ENCODE measurements at places on chromosomes 1 and 21.
A peak's percentile ranks its signal among the peaks of the same experiment; 100 is the strongest.

- peak; percentile 34 for DNase-seq
Measured at GRCh38 chr1:229342656-229343569, at the start of gene CCSAP. Gene CCSAP (minus strand): TSS chr1:229343047. CDS start chr1:229342465, 582 bp downstream.

- peak; percentile 40 for DNase-seq
Measured at GRCh38 chr1:182624577-182624976, 20.4 kb upstream of the RGS16 start.

DNA sequence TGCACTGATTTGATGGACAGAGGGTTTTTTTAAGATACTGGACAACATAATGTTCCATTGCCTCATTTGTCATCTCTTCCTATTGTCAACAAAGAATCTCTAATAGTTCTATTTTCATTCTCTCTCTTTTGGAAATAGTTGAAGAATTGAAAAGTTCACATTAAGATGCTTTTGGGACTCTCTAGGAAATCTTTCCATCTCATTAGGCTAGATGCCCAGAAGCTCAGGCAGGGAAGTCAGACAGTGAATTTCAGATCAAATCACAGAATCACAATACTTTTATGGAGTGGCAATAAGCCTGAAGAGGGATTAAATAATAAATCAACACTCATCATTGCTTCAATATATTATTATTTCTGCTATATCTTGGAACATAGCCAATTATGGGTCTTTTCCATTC lies 29.2 kb downstream of the NEGR1 start:
- DNase-seq, result no peak

GRCh38 chr1:195530961-195531360 lies 1077.3 kb downstream of the KCNT2 start:
- DNase-seq, result no peak

GRCh38 chr1:45508295-45509151 lies 8.4 kb downstream of the MMACHC start:
- no peak for DNase-seq

GRCh38 chr1:53560581-53561502 lies 101.6 kb downstream of the DMRTB1 start:
- no peak for DNase-seq

DNA sequence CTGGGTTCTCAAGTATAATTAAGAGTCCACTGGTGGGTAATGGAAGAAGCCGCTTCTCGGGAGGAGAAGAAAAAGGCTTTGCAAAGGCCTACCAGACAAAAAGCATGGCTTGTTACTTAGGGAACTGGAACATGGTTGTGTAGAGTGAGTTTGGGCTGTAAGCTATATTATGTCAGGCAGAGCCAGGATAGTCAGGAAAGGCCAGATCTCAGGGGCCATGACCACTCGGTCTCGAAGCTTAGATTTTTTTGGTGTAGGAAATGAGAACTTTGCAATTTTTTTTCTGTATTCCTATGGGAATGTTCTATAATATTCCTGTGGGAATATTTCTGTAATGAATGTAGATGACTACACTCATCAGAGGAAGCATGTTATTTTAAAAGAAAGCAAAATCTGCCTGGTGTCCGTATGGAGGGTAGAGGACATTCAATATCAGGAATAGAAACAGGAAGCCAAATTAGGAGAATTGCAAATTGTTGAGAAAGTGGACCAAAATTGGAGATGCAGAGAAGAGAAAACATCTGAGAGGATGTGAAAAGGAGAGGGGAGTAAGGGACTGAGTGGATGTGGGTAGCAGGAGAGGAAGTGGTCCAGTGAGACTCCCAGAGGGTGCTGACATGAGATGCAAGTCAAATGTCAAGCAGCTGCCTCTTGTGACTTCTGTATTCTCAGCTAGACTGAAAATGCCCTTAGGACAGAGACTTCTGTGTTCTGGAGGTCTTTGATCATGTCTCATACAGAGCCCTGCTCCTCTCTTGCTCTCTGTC lies 45.2 kb upstream of the HAO2 start:
- no peak for DNase-seq

DNA sequence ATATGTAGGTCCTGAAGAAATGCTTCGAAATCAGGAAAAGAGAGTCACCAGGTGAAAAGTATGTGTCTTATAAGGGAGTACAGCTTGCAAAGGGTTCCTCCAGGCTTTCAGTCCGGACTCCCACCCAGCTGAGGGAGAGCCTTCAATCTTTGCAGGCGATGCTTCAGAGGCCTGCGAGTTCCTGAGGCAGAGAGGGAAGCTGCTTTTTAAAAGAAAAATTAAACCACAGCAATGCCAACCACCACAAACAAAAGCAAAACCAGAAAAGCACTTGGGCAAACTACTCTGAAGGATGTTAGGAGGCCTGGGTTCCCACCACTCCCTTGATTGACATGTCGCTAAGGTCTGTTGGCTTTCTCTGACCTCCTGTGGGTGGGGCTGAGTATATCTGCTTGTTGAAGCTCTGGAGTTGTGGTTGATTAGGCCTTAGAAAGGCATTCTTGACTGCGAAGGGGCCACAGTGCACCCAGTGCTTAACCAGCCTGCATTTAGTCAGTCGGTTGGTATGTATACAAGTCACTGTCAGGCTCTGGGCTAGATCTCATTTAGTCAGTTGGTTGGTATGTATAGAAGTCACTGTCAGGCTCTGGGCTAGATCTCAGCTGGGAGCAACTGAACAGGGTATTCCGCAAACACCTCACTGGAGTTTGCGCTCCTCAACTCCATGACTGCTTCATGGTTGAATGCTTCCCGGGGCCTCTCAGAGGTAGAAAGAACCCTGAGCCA lies 1.2 kb downstream of the NIPAL3 start:
- peak; percentile 75 for DNase-seq

DNA sequence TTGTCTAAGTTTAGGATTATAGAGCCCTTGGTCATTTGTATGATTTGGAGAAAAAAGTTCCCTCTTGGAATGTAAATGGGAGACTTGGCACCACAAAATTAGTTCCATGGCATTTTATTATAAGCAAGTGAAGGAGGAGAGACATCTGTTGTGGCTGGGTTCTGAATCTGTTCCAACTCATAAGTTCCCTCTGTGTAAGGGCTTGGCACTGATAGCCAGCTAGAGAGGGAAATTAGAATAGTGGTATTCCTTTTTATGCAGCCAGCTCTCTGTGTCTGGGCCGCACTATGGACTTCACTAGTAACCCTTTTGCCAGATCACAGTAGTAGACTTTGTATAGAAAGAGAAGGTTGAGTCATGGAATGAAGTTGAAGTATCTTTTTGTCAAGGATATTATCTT lies 31.1 kb downstream of the GNAI3 start:
- no peak for DNase-seq

DNA sequence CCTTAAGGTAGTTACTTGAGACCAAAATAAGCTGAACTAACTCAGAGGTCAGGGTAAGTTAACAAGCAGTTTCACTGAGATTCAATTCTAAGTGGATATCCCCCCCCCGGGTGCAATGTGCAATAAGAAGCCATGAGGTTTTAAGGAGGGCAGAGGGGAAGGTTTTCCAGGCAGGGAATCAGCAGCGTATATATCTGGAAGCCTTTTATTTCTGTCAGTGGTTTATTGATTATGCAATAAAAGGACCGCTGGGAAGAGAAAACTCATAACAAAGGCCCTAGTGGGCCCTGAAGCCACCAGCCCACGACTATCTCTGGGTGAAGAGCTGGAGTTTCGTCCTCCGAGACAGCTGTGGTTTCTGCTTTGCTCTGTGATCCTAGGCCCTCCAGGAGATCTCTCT lies 53.1 kb upstream of the CTPS1 start:
- no peak for DNase-seq

GRCh38 chr21:45374826-45375455 lies 30.0 kb upstream of the COL18A1 start:
- no peak for DNase-seq

- DNase-seq, result no peak
Measured at GRCh38 chr1:54583307-54583686, 35.3 kb downstream of the ACOT11 start.

- peak; percentile 64 for DNase-seq
Measured at GRCh38 chr1:246893191-246893939, 38.4 kb downstream of the AHCTF1 start.

GRCh38 chr1:192538407-192539296 lies 36.9 kb upstream of the RGS1 start:
- DNase-seq, result peak; percentile 74

- DNase-seq, result no peak
Measured at GRCh38 chr21:17989780-17990179, 170.6 kb upstream of the C21orf91 start.

GRCh38 chr1:236228411-236228810 lies 53.3 kb downstream of the ERO1B start:
- no peak for DNase-seq

GRCh38 chr1:246779561-246780175 lies 55.5 kb downstream of the SCCPDH start:
- DNase-seq, result no peak

- DNase-seq, result no peak
Measured at GRCh38 chr1:195766709-195767108, 841.5 kb downstream of the KCNT2 start.

GRCh38 chr21:35197992-35198431 lies 148.9 kb upstream of the RUNX1 start:
- DNase-seq, result no peak

GRCh38 chr1:208234721-208235120 lies 9.5 kb downstream of the PLXNA2 start:
- DNase-seq, result no peak

DNA sequence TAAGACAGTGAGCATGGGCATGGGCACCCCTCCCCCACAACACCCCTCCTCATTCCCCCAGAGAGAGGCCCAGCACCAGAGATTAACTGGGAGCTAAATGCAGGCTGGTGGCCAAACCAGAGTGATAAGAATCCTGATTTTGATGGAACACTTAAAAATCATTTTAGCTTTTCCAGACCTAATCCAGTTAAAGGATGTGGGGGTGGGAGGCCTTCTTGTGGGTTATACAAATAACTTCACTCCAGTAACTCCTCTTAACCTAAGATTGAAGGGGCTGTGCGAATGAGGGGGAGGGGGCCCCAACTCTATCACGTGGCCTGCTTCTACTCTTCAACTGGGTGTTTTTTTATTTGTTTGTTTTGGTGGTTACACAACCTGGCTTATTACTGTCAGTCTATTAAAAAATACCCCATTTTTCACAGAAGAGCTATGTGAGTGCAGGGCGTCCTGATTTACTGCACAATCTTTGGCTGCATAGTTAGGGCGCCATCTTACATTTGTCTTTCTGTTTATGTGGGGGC lies 398.1 kb upstream of the LYPLAL1 start:
- no peak for DNase-seq

DNA sequence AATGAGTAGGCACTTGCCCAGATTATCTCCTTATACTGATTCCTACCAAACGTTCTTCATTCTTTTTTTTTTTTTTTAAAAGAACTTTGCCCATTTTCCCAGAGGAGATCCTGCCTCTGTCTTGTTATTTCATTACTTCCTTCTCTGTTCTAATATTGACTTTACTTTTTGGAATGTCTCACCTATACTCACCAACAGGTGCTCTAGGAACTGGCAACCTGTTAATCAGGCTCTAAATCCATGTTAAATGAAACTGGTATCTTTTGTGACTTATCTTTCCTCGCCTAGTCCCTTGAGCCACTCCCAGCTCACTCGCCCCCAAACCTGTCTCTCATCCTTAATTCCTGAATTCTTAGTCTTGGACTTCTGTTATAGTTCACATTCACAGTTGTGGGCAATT lies 1.2 kb upstream of the CRCT1 start:
- no peak for DNase-seq

- DNase-seq, result no peak
Measured at GRCh38 chr1:64472805-64473204, 2.9 kb downstream of the CACHD1 start.

- no peak for DNase-seq
Measured at GRCh38 chr1:195954848-195955247, 653.4 kb downstream of the KCNT2 start.

- DNase-seq, result no peak
Measured at GRCh38 chr1:20178634-20179370, 7.1 kb upstream of the UBXN10 start.

DNA sequence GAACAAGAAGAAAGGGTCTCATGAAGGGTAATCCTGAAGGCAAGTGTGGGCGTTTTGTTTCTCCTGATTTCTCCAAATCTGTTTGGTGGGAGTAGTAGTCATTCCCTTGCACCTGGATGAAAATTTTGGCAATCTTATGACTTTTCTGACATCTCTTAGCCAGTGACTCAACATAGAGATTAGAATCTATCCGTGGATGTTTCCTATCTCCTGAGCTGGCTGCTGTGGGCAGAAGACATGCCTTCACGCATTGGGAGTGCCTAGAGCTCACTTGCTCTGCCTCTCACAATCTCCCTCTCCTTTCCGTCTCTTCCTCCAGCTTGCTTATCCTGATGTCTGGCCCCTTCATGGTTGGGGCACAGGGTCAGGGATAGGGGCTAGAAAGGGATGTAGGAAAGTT lies 174.2 kb upstream of the NFIA start:
- no peak for DNase-seq

- no peak for DNase-seq
Measured at GRCh38 chr21:41952568-41953248, 1.1 kb downstream of the C2CD2 start.

- DNase-seq, result no peak
Measured at GRCh38 chr1:28466226-28466778, 39.5 kb upstream of the RCC1 start.

DNA sequence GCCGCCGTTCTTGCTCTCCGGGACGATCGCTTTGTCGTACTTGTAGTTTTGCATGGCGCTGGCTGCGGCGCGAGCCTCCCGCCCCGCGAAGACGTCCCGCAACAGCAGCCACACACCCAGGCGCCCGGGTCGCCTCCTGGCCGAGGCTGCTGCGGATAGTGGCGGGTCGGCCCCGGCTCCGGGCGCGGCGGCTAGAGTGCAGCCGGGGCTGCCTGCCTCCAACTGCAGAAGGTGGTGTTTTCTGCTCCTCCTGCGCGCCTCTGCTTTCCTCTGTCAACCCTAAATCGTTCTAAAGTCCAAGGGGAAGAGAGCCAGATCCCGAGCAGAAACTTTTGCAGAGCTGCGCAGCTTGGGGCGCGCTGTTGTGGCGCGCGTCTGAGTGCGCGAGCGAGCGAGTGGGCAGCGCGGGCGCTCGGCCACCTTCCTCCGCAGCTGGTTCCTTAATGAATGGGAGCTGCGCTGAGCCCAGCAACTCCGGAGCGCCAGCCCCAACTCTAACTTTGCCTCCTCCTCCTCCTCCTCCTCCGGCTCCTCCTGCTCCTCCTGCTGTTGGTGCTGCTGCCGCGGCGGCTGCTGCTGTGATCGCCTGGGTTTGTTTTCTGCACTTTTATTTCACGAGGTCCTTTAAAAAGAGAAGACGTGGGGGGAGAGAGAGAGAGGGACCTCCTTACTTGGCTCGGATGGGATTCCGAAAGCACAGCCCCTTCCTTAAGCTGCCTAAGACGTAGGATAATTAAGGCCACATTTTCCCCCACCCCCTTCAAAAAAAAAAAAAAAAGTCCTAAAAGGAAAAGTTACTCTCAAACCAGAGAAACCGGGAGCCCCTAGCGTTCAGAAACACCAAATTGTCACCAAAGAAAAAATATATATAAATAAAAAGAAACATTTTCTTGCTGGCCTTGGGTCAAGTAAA lies at the start of gene PLPP3:
Gene PLPP3, minus strand, starts transcription at position 601 of the 913 bp plus-strand sequence. Its CDS starts 547 bp downstream, at position 54.
- peak; percentile 11 for DNase-seq

GRCh38 chr1:85576266-85576641 lies 4.3 kb upstream of the CCN1 start:
- no peak for DNase-seq

DNA sequence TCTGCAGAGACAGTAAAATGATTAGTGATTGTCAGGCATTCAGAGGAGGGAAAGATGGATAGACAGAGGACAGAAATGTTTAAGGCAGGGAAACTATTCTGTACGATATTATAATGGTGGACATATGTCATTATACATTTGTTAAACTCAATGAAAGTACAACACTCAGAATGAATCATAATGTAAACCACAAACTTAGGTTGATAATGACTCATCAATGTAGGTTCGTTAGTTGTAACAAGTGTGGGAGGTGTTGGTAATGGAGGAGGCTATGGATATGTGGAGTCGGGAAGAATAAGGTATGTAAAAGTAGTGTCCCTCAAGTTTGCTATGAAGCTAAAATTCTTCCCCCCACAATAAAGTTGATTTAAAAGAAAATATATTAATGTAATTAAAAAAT lies 455.0 kb downstream of the BRINP3 start:
- DNase-seq, result peak; percentile 27
